ENCODE measurements at places on chromosomes 1 and 21.

GRCh38 chr1:154338875-154339274 lies 13.6 kb downstream of the ATP8B2 start:
- DNase-seq: no peak

GRCh38 chr1:227728059-227728891 lies 6.8 kb downstream of the JMJD4 start:
- DNase-seq: peak; percentile 90

DNA sequence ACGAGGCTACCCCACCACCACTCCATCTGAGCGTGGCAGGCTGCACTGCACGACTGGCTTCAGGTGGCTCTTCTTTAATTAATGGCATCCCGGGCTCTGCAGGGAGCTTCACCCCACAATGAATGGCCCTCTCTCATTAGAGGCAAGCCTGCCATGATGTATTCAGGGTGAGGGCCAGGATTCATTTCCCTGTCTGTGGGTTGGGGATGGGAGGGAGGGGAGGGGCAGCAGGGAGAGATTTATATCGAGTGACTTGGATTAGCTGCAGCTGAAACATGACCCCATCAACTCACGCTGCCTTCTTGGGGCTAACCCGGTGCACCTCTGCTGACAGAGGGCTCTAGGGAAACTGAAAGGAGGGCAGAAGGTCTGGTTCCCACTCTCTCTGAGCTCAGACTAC lies 54.2 kb downstream of the ERI3 start:
- no peak for DNase-seq

DNA sequence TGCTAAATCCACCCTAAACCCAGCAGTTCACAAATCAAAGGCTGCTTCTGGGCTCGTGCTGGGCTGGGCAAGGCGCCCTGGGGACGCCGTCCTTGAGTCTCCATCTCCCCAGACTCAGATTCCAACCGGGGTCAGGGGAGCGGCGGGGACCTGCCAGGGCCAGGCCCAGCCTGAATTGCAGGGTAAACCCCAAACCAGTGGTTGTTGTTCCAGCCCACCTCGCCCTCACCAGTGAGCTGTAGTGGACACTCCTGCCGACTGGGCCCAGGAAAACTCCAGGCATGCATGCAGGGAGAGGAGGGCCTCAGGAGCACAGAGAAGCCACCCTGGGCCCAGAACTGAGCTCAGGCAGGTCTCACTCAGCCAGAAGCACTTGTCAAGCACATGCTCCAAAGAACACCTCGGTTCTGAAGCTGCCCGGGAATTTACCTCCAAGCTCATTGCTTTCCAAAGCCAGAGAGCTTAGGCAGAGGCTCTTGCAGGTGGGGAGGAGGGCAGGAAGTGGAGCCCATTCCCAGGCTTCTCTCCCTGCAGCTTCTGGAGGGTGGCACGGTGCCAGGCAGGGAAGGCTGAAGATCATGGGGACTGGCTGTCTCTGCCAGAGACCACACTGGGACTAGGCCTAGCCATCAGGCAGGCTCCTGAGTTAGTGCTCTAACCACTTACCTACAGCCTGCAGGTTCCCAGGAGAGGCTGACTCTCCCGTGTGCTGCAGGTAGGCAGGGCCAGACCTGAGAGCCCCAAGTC lies 437.0 kb downstream of the MATN1 start:
- no peak for DNase-seq

GRCh38 chr21:15793550-15794235 lies 63.9 kb downstream of the USP25 start:
- no peak for DNase-seq

DNA sequence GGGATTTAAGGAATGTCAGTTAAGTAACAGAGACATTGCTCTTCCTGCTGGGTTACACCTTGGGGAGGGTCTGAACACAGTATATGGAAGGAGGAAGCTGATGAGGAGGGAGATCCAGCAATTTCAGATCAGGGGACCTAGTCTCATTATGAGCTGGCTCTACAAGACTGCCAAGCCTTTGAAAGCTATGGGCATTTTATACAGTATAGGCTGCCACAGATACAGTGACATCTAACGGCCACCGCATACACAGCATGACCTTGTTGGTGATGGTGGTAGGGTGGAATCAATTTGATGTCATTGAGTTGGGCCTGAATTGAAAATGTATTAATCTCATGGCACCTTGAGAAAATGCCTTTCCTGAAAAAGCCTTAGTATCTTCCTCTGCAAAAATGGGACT lies 22.6 kb upstream of the ZP4 start:
- no peak for DNase-seq

GRCh38 chr1:47687631-47688460 lies 250.0 kb downstream of the FOXD2 start:
- no peak for DNase-seq

GRCh38 chr1:85303440-85304162 lies 27.2 kb upstream of the BCL10 start:
- no peak for DNase-seq

DNA sequence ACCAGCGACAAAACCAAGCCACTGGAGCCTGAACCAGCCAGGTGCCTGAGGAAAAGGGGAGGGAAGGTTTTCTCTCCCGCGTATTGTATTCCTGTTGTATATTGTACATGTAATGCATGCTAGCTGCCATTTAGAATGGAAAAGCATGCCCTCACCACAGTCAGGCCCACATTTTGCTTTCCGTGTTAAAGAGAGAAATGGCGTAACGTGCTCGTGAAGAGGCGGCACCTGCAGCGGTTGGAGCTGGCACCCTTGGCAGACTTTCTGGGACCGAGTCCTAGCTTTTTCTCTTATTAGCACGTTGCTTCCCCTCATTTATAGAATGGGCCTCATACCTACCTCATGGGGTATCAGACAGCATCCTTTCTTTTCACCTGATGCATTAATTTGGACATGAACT lies 135.3 kb upstream of the IRF2BP2 start:
- DNase-seq: no peak
